ENCODE measurements at places on chromosomes 16 and 17.

- no peak for DNase-seq
Measured at GRCh38 chr17:9850151-9850550, 24.4 kb downstream of the GLP2R start.

GRCh38 chr16:930076-930475 is 40.7 kb downstream of the LMF1 start:
- DNase-seq = no peak

GRCh38 chr17:40122136-40122998 is 596 bp downstream of the MSL1 start:
- DNase-seq = no peak

- no peak for DNase-seq
Measured at GRCh38 chr16:85082173-85083050, 29.9 kb downstream of the CIBAR2 start.

DNA sequence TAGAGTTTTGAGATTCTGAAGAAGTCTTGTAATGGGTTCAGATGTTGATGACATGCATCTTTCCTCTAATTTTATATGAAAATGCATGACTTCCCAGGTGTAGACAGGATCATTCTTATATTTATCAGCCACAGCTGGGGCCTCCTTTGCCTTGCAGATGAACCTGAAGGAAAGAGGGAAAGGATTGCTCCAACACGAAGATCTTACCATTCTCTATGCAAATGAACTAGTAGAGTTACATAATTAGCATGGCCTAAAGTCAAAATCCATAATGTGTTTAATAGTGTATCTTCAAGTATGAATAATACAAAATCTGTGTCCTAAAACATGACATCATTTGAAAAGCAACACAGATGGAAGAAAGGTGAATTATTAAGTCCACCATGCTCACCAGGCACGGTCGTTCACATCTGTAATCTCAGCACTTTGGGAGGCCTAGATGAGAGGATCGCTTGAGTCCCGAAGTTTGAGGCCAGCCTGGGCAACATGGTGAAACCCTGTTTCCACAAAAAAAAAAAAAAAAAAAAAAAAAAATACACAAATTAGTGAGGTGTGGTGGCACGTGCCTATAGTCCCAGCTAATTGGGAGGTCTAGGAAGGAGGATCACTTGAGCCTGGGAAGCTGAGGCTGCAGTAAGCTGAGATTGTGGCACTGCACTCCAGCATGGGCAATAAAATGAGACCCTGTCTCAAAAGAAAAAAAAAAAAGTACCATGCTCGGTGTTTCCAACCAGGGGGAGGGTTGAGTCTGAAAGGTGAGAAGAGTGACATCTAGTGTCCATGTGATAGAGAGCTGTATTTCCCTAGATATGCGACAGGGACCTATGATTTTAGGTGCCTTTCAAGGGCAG is 6.3 kb downstream of the VWA3A start:
- DNase-seq = no peak
